ENCODE measurements at places on chromosomes 3 and 15.

DNA sequence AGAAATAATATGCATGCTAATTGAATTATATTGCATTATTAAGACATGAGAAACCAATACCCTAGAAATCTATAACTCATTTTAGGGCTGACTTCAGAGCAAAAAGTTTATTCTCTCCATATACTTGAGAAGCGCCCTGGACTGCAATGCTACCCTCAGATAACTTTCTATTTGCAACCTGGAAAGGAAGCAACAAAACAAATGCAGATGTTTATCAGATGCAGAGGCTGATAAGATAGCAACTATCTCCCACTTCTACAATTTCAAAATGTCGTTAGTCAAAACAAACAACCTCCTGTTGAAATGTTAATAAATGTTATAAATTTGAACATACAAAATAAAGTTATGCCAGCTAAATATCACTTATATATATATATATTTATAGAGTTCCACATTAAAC, 34.8 kb downstream of the HES1 start:
- no peak for DNase-seq

GRCh38 chr3:27171113-27171512, 198.1 kb downstream of the NEK10 start:
- DNase-seq, result no peak

- DNase-seq, result no peak
Observed at GRCh38 chr3:160247766-160248165, 22.5 kb downstream of the C3orf80 start.

GRCh38 chr3:56547486-56547885, 9.5 kb upstream of the CCDC66 start:
- DNase-seq, result peak; percentile 17

DNA sequence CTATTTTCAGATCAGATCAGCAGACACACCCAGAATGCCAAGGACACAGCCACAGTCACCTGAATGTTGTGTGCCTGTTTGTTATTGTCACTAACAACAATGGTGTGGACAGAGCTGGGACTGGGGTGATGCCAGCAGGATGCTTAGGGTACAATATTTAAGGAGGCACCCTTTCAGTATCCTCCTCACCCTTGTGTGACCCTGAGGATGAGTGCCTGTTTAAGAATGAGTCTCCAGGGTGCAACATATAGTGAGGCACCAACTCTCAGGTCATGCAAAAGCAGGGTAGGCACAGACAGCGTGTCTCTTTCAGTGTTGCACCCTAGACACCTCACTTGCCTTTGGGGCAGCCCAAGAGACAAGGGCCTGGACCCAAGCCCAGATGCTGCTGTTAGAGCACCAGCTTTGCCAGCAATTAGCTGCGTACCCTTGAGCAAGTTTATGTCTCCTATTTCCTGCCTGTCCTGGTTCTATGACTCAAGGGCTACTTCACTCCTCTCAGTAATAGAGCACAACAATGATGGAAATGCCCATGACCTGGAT, 122.6 kb downstream of the AQP9 start:
- peak; percentile 11 for DNase-seq

- peak; percentile 76 for DNase-seq
Observed at GRCh38 chr3:11059090-11059798, 66.7 kb downstream of the SLC6A1 start.
